Keratinocyte (primary cell): ENCODE measurements at places on chromosomes 2 and 18. TPM values are rescaled to one million over a fixed set of nuclear protein-coding genes. Genes with fewer than 3 reads are reported as not detected.

DNA sequence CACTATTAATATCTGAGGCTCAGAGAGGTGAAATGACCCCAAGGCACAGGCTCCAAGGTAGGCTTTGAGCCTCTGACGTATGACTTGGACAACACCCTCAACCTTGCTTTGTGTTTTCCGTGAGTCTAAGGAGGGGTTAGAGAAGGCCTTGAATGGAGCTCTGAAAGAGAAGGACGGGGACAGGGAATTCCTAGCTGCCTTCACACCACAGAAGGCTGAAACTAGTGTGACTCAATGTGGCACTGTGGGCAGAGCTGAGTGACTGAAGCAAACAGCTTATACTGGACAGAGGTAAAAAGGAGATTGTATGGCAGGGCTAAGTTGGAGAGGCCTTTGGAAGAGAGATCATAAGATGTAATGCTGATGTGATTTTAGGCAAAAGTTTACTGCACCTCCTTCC, 3.5 kb upstream of the NCK2 start:
- no peak for DNase-seq

DNA sequence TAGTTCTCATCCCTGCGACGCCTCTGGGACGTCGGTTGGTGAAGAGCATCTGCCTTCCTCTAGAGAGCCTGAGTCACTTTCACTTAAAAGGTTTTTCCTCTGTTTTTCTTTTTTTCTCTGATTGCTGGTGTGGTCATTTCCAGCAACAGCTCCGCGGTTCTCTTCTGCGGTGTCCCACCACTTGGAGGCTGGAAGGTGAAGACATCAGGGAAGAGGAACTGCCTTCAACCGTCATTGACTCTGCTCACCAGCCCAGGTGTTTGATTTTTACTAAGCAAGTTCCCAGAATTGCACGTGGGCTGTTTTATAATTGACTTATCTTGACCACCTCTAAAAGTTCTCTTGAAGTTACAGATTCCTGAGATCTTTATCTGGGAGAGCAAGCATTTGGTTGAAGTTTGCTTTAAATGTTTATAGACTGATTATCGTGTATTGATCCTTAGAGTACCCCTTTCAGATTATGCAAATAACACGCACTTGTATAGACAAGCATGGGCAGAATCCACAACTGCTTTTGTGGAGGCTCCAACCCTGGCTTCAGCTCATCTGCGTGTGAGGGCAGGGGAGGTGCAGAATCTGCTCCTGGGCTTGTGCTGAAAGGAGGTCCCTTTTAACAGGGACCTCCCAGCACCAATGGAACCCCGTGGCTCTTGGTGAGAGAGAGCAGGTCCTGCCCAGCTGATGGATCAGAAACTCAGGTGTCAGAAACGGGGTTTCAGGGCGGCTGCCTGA, 3.5 kb downstream of the CTDP1 start:
- no peak for DNase-seq

- no peak for DNase-seq
These were observed 176.2 kb downstream of the BCL2 start for GRCh38 chr18:63143330-63143771.

DNA sequence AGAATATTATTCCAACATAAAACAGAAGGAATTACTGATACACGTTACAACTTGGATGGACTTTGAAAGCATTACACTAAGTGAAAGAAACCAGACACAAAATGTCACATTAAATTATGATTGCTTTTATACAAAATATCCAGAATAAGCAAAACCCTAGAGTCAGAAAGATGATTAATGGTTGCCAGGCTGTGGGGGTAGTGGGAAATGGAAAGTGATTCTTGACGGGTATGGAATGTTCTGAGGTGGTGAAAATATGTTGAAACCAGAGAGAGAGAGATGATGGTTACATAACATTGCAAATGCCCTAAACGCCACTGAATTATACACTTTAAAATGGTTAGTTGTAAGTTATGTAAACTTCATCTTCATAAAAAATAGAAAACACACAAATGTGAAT, 1057.2 kb upstream of the TMEFF2 start:
- DNase-seq = no peak

PDE1A gene
- 0.06 to 0.10 TPM (median 0.07 TPM) in 3 replicates for polyA plus RNA-seq

TCF23 gene
- not detected in 3 replicates for polyA plus RNA-seq

BOLL gene
- not detected in 3 replicates for polyA plus RNA-seq
